Panc1 (cell line): ENCODE measurements at places on chromosomes 3 and 15.

- no peak for DNase-seq
Measured at GRCh38 chr15:80141916-80142598, 10.7 kb upstream of the FAH start.

GRCh38 chr3:48783304-48783703, 64.4 kb downstream of the PRKAR2A start:
- no peak for DNase-seq

- no peak for DNase-seq
Measured at GRCh38 chr3:139774560-139775302, 97.0 kb upstream of the NMNAT3 start.

- DNase-seq, result no peak
Measured at GRCh38 chr15:82624008-82624407, 23.2 kb downstream of the CPEB1 start.

GRCh38 chr3:177057768-177058167, 139.5 kb downstream of the TBL1XR1 start:
- DNase-seq, result no peak

DNA sequence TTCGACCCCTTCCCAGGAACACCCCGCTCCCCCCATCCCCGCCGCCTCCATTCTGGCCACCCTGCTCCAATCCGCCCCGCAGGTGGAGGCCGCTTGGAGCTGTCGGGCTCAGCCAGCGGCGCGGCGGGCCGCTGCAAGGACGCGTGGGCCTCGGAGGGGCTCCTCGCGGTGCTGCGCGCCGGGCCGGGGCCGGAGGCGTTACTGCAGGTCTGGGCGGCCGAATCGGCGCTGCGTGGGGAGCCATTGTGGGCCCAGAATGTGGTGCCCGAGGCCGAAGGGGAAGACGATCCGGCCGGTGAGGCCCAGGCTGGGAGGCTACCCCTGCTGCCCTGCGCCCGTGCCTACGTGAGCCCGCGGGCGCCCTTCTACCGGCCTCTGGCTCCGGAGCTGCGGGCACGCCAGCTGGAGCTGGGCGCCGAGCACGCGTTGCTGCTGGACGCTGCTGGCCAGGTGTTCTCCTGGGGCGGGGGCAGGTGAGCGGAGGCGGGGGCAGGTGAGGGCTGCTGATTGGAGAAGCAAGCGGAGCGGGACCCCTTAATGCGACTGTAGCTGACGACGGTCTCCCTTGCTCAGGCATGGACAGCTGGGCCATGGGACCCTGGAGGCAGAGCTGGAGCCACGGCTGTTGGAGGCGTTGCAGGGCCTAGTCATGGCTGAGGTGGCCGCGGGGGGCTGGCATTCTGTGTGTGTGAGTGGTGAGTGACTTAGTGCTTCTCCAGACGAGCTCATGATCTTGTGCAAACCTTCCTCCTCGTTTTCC, 2.5 kb downstream of the RCCD1 start:
- DNase-seq, result no peak

GRCh38 chr3:20935791-20936190, 749.8 kb upstream of the SGO1 start:
- DNase-seq, result no peak

DNA sequence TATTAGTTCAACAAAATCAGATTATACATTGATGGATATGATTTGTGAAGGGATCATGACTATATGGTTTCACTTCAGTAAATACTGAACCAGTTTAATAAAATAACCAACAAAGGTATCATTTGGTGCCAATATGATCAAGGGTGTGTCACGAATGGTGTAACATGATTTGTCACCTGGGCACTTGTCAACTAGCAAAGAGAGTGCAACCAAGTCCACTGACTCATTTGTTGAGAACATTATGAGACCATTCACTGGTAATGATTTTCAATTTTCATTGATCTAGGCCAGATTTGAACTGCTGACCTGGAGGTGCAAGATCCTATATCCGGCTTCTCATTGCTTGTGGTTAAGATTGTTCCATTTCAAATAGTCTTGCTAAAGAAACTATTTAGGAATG, 1037.9 kb downstream of the ROBO2 start:
- DNase-seq, result no peak

- DNase-seq, result no peak
Measured at GRCh38 chr15:70051948-70052633, 45.6 kb downstream of the TLE3 start.

- DNase-seq, result no peak
Measured at GRCh38 chr3:65975032-65975431, 63.7 kb downstream of the MAGI1 start.

- DNase-seq, result no peak
Measured at GRCh38 chr3:195899701-195900435, 8.5 kb downstream of the TNK2 start.

GRCh38 chr15:80789296-80789695, 10.1 kb downstream of the CEMIP start:
- DNase-seq, result no peak

DNA sequence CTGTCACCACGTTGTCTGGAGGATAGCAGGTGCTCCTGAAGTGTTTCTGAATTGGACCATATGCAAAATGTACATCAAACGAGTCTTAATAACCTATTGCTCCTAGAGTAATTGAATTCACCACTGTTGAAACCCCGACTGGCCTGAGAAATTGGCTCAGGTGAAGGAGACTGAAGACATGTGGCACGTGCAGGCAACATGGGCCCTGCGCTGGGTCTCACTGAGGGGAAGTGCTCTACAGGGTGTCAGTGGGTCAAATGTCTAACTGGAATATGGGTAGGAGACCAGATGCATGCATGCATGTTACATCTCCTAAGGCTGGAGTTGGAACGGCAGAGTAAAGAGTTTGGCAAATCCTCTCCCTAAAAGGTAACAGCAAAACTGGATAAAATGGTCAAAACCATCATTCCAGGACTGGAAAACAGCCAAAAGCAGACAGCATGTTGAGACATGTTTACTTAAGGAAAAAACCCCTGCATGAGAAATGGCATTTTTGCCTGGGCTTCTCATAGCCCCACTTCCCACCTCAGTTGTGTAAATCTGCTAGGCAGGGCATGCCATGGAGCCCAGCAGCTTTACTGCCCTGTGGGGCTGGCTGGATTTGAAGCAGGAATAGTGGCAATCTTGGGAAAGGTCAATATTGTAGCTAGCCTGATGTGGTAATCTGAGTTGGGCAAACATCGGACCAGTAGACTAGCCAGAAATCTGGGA, 131.3 kb downstream of the TJP1 start:
- DNase-seq, result no peak

- DNase-seq, result peak; percentile 76
Measured at GRCh38 chr3:179015551-179016020, 56.0 kb downstream of the ZMAT3 start.

DNA sequence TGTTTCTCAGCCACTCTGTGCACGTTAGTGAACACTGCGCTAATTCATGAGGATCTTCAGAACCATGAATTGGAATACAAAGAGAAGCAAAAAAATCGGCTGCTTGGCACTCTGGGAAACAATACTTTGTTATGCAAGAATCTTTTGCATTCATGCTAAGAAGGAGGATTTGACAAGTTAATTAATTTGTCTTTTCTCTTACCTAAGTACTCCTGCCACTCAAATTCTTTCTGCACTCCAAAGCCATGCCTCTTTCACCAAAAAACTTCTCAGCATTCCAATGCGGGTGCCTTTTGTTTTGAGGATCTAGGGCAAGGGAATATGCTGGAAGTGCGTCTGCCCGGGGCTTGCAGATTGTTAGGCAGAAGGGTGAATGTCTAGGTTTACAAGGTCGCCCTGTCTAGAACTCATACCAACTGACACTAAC, 11.3 kb upstream of the KAT2B start:
- no peak for DNase-seq

DNA sequence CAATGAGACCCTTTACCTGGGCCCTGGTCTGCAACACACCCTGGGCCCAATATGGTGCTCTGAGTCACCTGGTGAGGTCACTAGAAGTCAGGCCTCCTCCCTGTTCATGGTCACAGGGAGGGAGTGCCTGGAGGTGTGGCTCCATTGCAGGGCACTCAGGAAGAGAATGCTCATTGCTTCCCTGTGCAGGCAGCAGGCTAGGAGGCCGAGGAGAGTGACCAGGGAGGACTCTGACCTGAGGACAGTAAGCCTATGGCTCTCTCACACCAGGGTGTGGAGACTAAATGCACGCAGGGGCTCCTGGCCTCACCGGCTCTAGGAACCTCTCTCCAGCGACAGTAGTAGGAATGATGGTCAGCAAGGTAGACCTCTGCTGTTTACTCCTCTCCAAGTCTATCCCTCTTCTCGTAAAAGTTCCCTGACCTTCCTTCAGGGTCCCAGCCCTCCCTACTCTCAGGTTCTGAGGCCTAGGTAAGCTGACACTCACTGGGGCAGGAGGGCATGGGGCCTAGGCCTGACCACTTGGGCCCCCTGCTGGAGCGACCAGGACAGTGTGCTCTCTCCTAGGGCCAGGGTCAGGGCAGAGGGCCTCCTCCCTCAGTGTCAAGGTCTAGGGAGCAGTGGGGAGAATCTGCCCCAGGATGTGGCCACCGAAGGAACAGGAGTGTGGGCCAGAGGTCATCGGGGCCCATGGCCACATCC, 9.6 kb upstream of the SLCO2A1 start:
- no peak for DNase-seq

DNA sequence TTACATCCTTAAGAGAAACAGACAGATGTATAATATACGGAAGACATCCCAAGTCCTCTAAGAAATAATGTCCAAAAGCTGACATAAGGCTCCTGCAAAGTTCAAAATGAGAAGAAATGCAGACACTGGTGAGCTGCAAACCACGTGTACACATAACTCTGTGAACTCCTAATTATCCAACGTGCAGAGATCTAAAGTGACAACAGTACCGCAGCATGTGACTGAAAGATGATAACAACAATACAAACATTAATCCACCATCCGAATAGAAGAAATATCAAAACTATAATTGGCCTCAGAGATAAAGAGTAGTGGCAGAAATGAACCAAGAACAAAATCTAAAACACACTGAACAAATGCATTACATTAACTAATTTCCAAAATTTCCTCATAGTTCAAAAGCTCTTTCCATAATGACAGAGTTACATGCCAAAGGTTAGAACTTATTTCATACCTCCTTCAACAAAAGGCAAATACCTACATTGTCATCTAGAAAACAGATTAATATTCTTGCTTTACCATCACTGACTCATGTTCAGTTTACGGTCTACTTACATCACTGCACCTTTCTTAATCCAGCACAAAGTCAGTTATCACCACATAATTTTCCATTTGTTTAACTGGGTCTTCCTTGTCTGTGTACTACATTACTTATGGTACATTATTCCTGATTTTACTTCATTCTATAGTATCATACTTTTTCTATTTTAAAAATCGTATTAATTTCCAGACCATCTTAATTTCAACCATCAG, 2.2 kb downstream of the PDCD10 start:
- DNase-seq, result no peak

GRCh38 chr15:101410612-101411011, 78.9 kb downstream of the PCSK6 start:
- DNase-seq, result no peak

GRCh38 chr15:88693191-88693590, 54.4 kb downstream of the ISG20 start:
- DNase-seq, result no peak

GRCh38 chr15:90400005-90400758, 12.1 kb downstream of the IQGAP1 start:
- no peak for DNase-seq

DNA sequence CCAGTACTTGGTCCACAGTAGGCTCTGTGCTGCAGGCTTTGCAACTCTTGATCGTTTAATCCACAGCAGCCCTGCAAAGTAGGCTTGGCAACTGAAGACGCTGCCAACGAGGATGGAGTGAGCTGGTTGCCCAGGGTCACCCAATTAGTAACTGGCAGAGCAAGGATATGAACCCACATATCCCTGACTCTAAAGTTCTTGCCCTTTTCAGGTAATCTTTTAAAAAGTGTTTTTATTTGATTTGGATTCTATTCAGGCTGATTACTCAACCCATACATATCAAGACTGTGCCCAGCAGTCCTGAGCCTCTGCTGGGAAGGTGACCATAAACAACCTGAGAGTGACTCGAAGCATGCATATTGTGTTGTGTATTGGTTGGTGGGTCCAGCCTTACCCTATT, 50.3 kb downstream of the PSMD6 start:
- no peak for DNase-seq

- no peak for DNase-seq
Measured at GRCh38 chr3:73580343-73580742, 44.4 kb downstream of the PDZRN3 start.

DNA sequence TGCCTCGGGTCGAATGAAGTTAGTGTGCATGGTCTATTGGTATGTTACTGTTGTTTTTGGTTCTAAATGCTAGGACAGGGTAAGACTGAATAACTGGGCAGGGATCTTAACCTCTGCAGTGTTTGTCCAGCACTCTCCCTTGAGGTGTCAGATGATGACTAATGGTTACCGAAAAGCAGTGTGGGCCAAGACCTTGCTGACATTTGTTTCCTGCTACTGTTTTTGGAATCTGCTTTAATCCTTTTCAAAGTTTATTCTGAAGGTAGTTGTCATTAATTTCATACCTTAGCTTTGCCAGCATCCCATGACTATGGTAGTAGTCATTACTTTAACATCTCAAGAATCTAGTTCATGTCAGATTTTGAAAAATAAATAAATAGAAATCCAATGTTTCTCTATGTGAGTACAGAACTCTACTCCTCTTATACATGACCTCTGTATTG, 117.0 kb downstream of the P3H2 start:
- peak; percentile 95 for DNase-seq

GRCh38 chr15:35562641-35563040, 16.7 kb upstream of the DPH6 start:
- DNase-seq, result no peak

DNA sequence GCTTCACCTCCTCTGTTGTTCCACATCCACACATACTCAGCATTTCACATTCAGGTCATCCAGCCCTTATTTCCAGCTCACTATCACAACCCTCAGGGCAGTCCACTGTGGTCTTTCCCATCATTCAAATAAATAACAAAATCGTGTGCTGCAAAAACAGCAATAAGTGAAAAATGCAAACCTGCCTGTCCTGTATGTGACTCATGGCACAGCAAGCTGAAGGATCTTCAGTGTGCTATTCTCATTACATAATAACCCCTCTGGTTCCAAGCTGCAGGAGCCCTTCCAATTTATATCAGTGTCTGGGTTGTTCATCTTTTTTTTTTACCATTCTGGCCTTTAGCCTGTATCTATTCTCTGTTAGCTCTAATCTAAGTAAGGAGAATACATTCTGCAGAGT, 185.3 kb upstream of the UBE2E2 start:
- DNase-seq, result no peak

GRCh38 chr15:80572337-80572736, 122.8 kb upstream of the ABHD17C start:
- no peak for DNase-seq

DNA sequence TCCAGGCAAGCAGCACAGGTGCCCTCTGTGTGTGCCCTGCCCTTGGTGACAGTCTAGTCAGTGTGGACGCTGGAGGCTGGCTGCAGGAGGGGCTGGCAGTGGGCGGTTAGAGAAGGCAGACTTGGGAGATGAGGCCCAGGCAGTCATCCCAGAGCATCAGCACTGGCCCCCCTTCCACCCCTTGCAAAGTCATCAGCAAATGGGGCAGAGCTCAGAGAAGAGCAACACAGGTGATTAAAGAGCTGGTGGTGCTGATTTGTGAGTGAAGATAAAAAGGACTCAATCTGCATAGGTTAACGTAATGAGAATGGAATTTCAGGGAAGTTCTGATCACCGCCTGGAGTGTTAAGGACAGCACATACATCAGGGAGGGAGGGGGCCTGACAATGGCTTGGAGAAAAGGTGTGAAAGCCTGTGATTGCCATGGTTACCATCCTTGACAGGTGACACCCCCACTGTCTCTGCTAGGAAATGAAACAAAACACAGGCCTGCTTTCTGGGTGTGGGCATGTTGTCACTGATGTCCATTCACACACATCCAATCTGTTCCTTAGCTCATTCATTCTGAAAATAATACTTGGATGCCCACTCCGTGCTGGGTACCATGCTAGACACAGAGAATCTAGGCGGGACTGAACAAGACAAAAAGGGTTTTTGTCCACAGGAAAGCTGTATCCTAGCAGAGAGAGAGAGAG, 269.6 kb upstream of the ST8SIA2 start:
- DNase-seq, result no peak
